Activated T-helper 17 cell treated with anti-CD3 and anti-CD28 coated beads, Interleukin-2, amount 50 U/mL, for 72 hours (primary cell): ENCODE measurements at places on chromosomes 5 and 9.

- no peak for ATAC-seq
Measured at GRCh38 chr5:148950471-148950863, 112.4 kb downstream of the SH3TC2 start.

GRCh38 chr9:136502940-136503550 lies 20.2 kb upstream of the SEC16A start:
- no peak for ATAC-seq

GRCh38 chr5:127515693-127516440 lies 1.6 kb upstream of the PRRC1 start:
- ATAC-seq = no peak

GRCh38 chr9:117974108-117974507 lies 269.9 kb downstream of the TLR4 start:
- no peak for ATAC-seq

- no peak for ATAC-seq
Measured at GRCh38 chr5:179930788-179931473, 23.2 kb upstream of the TBC1D9B start.

DNA sequence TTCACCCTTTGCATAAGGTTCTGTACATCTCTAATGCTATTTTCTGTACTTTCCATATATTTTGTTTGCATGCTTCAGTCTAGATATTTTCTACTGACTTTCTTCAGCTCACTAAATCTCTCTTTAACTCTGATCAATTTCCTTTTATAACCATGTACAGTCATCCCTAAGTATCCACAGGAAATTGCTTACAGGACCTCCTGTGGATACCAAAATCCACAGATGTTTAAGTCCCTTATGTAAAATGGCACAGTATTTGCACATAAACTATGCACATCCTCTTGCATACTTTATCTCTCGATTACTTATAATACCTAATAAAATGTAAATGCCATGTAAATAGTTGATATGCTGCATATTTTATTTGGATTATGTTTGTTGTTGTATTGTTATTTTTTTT lies 442.1 kb downstream of the TLE4 start:
- no peak for ATAC-seq

DNA sequence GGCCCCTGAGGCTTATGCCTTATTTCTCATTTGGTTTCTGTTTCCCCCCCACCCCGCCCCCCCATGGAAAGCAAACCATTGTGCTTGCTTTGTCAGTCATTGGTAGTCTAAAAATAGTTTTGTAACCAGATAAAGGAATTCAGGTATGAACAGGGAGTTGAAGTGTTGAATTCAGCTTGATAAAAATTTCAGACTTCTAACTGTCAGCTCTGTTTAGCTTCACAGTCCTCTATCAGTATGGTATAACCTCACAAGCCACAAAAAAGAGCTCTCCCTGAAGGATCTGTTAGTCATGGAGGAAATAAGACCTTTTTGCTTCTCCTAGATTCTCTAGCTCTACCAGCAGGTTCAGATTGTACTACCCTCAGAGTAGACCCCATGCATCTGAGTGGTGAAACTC lies 378.1 kb downstream of the TMEM38B start:
- ATAC-seq = no peak

DNA sequence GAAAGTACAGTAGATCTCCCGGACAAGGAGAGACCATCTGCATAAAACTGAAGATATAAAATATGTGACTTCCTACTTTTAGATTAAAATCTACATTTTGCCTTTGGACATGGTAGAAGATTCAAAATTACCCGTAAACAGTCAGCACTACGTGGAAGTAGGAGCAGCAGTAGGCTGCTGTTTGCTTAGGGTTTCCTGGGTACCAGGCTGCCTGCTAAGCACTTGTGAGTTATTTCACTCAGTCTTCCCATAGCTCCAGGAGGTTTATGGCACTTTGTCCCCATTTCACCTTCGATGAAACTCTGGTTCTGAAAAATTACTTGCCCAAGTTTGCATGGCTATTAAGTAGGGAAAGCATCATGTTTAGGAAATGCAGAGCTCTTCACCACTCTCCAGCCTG lies 92.6 kb downstream of the STK32A start:
- no peak for ATAC-seq

GRCh38 chr5:125611541-125611940 lies 811.7 kb upstream of the GRAMD2B start:
- no peak for ATAC-seq

DNA sequence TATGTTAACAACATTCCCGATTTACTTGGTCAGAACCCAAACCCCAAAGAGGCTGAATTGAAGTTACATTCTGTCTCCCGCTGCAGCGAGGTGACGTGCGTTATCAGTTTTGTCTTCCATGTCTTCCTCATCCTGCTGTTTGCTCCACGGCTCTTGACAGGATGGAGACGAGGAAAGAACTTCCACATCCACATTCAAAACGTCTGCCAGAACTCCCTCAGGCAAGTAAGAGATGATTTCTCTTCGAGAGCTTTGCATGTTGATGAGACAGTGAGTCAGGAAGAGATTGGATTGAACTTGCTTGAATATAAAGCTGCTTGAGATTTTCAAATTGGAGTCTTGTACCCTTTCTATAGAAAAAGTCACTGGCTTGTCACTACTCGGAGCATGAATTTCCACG lies 242.6 kb downstream of the AUH start:
- ATAC-seq = no peak

DNA sequence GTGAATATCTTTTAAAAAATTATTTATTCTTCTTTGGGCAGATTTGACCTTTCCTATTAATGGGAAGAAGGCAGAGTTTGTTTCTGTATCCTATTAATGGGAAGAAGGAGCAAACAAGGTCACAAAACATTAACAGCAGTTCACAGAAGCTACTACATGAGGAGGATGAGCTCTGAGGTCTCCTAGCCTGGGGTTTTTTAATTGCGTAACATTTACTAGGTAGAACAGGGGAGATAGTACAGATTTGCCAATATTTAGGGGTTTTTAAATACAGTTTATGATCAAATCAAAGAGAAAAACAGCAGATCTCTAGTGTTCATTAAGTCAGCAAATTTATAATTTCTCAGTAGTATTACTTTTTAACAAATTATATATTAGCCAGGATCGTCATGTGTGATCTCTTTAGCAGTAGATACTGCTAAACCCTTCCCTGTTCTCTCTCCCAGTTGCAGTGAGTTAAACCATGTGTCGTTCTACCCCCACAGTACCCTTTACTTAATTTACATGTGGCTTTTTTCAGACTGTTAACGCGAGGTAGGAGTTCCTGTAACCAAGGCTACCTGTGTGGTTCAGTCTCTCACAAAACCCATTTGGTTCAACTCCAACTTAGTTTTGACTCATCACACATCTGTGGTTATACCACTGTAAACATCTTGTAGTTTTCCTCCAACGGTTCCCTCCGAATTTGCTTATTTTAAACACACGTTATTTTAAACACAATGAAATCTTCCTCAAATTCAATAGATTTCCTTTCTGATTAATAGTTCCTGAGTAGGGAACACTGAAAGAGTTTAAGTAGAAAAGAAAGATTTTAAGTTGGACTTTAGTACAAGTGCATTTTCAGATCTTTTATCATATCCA lies 13.3 kb downstream of the SLC25A46 start:
- ATAC-seq = peak; percentile 95

GRCh38 chr9:85414390-85414789 lies 327.4 kb downstream of the AGTPBP1 start:
- ATAC-seq = no peak

- no peak for ATAC-seq
Measured at GRCh38 chr9:135165003-135165711, 77.7 kb downstream of the OLFM1 start.

DNA sequence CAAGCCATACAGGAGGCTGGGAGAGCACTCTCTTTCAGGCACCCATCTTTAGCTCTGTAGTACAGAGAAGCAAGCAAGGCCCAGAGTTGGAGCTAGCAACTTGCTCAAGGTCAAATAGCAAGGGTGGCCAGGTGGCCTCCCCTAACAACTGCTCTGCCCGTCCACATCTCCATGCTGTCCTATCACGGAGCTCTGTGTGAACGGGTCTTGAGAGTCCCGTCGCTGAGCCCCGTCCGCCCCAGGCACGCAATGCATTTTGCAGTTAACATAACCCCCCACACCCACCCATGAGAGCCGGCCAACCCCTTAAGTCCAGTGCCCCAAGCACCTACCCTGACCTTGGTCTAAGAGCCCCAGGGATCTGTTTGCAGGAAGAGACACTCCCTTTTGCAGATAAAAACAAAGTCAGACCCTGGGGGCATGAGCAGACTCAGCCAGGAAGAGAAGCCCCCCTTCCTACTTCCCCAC lies 1.5 kb downstream of the RNF44 start:
- no peak for ATAC-seq

- no peak for ATAC-seq
Measured at GRCh38 chr5:14440223-14440581, 141.4 kb upstream of the OTULINL start.

GRCh38 chr9:96350866-96351265 lies 32.6 kb downstream of the SLC35D2 start:
- ATAC-seq = no peak

DNA sequence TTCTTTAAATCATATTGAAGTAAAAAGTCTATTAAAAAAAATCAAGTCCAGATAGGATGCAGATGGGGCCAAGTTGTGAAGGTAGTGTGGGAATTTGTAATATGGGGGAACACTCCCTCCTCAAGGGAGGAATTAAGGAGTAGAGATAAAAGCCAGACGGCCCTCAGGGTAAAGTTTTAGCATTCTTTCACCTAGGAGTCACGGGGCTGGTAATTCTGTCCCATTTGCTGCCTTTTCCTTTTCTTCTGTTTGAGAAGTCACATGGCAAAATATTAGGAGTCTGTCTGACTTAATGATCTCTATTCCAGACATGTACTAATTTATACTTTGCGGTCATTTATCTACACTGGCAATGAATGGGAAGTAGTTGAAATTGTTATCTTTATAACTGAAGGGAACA lies 61.9 kb downstream of the SNX24 start:
- no peak for ATAC-seq

DNA sequence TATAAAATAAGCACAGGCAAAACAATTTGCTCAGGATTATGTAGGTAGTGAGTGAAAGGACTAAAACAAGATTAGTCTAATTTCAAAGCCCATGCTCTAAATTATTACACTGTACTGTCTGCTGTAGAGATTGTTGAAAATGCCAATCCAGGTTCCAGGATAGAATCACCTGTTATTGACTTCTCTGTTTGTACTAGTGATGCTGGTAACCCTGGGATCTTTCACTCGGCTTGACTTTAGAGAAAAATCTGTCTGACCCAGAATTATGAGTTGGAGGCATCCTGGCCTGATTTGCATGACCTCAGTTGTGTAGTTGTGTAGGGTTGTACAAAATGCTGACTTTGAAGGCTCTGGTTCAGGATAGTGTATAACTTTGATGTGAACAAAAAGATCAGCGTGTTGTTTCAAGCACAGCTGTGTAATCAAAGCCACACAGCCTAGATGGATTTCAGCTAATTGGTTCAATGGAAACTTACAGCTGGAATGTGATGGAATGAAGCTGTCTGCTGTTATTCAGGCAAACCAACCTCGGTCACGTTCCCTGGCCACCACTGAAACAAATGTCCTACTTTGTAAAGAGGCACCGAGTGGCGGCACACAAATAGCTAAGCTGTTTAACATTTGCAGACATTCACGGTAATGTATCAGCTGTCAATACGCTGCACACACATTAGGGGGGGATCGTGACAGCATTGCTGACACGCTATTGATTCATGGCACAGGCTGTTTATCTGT lies 340.3 kb downstream of the KCTD16 start:
- no peak for ATAC-seq

GRCh38 chr5:177370488-177371119 lies 12.9 kb downstream of the RGS14 start:
- ATAC-seq = peak; percentile 71

DNA sequence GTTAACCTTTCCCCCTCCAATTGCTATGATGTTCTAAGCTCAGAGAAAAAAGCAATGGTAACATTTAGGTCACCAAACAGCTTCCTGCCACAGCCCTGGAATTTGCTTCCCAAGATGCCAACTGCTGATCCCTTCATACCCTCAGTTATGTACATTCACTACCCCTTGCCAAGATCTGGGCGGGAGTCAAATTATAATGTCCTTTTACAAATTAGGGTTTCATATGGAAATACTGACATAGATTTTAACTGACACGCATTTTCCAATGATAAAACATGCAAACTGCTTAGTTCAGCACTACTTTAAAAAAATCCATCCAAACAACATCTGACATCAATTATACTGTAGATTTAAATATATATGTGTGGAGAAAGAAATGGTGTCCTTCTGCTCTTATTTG lies 5.0 kb downstream of the LOX start:
- ATAC-seq = no peak

- no peak for ATAC-seq
Measured at GRCh38 chr5:76709762-76710161, 6.2 kb upstream of the F2R start.

GRCh38 chr9:124868511-124869465 lies 6.9 kb downstream of the ARPC5L start:
- ATAC-seq = peak; percentile 72

GRCh38 chr5:92455011-92455410 lies 1071.9 kb upstream of the ARRDC3 start:
- no peak for ATAC-seq

GRCh38 chr9:36820392-36820861 lies 213.6 kb downstream of the PAX5 start:
- ATAC-seq = no peak

GRCh38 chr9:120397453-120397852 lies 182.5 kb downstream of the CDK5RAP2 start:
- ATAC-seq = no peak

- ATAC-seq = no peak
Measured at GRCh38 chr9:127172066-127172707, 49.8 kb upstream of the ANGPTL2 start.

GRCh38 chr5:148972974-148973374 lies 89.9 kb downstream of the SH3TC2 start:
- ATAC-seq = no peak

DNA sequence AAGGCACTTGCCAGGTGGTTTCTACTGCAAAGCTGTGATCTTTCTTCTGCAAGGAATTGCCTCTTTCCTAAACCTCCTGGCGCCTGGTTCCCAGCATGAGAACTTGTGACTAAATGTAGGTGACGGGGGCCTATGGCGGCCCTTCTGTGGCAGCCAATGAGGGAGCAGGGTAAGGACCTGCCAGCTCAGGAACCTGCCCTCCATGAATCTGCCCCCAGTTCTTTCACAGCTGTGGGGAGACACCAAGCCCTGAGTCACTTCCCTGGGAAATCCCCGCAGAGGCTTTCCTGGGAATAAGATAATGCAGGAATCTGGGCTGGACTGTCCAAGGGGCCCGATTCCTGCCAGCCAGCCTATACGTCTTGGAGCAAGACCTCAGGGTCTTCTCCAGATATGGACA lies 56.7 kb upstream of the CTNNA1 start:
- ATAC-seq = no peak

DNA sequence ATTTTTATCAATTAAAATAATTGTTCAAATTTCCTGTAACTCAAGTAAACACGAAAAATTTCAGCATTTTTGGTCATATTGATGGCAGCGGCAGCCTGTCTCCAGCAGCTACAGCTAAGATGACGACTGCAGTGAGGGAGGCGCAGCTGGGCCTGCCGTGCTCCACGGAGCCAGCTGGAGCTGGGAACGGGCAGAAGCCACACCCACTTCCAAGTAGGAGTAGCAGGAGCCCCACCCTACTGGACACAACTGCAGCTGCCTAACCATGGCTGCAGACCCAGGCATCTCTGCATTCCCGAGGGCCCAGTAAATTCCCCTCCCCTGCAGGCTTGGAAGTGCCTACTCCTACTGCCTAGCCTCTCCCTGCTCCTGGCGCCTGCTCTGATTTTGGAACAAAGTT lies 2031.7 kb downstream of the EFNA5 start:
- no peak for ATAC-seq
